Right lung (tissue), 10 donors: ENCODE measurements at places on chromosomes 5 and 9. TPM values are rescaled to one million over a fixed set of nuclear protein-coding genes. Genes with fewer than 3 reads are reported as not detected.
A peak's percentile ranks its signal among the peaks of the same experiment; 100 is the strongest.

DNA sequence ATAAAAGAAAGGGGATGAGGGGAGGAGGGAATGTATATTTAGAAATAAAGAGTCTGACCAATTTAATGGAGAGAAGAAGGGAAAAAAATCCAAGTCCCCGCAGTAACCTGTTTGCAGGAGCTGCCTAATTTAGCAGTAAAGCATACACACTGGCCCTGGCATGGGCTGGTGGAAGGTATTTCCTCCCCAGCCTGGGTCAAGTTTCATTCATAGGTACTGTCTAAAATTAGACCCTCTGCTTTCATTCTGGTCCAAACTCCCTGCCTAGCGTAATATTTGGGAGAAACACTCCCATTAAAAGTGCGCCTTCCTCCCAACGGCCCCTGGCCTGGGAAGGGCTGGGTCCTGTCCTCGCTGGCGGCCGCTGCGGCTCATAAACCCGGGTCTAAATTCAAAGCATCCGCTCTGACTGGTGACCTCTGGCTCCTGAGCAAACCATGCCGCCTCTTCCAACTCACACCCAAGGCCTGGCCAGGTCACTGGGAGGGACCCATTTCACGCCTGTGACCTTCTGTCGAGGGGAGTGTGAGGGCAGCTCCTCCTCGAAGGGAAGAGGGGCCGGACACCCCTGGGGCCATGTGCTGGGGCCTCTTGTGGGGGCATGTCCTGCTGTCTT, 123.2 kb downstream of the FGF18 start:
- no peak for DNase-seq

DNA sequence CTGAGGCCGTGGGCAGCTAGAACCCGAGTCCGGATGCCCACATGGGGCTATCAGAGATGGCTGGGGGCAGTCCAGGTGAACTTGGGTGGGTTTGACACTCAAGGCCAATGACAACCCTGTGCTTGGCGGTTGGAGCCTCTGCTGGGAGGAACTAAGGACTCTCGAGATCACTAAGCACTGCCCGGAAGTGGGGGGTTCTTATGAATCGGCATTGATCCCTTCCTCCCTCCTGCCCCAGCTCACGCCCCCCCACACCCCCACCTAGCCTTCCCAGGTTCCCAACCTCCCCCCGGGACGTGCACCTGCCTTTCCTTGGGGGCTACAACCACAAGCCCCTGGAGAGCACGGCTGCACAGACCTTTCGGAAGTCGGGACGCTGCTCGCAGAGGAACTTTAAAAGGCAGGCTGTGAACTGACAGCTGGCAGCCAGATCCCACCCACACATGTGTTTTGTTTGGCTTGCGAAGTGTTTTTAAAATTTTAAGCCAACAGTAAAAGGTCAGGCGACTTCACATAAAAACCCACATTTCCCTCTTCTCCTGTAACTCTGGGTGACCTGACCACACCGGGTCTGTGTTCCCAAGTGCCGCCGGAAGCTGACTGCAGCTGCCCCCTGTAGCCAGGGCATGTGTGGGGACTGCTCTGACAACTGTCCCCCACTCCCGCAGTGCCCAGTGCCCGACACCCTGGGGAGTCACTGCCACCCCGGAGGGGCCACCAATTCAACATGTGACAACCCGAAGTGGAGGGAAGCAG, 5.1 kb upstream of the RALGDS start:
- peak; percentile 42 for DNase-seq

GRCh38 chr9:104750185-104750767, 2.8 kb downstream of the NIPSNAP3A start:
- no peak for DNase-seq

DNA sequence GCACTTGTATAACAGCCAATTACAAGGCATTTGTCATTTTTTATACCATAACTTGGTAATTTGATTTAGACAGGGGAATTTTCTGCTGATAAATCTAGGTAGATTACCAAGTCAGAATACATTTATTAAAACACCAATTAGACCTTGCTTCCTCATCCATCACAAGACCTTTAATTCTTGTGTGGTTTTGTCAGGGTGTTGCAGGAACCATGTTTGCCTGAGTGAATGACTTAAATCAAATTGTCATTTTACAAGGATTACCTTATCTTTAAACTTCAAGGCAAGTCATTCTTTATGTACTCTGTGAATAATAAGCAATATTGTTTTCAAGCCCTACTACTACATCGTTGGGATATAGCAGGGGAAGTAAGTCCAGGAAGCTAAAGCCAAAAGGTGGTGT, 257.7 kb downstream of the KCTD16 start:
- DNase-seq, result no peak

- DNase-seq, result no peak
These were observed 2.0 kb downstream of the TMEM38B start for GRCh38 chr9:105696219-105696793.

- DNase-seq, result peak; percentile 2
These were observed 159.6 kb downstream of the TLE4 start for GRCh38 chr9:79731171-79731890.

Gene KIF20A
- polyA plus RNA-seq, result 49.2 TPM

Gene ZNF782
- 4.4 TPM for polyA plus RNA-seq
